ENCODE measurements at places on chromosomes 7 and 10. TPM values are rescaled to one million over a fixed set of nuclear protein-coding genes. Genes with fewer than 3 reads are reported as not detected.

GRCh38 chr10:63266391-63267316 is 133.5 kb downstream of the NRBF2 start:
- peak; percentile 73 for DNase-seq

- no peak for DNase-seq
Measured at GRCh38 chr10:3226960-3227744, 54.6 kb upstream of the PITRM1 start.

GRCh38 chr7:6530626-6531491 is 20.4 kb downstream of the GRID2IP start:
- DNase-seq: peak; percentile 6

- no peak for DNase-seq
Measured at GRCh38 chr7:108257954-108258353, 127.8 kb upstream of the LAMB4 start.

- peak; percentile 40 for DNase-seq
Measured at GRCh38 chr10:100020142-100020885, 10.6 kb upstream of the DNMBP start.

GRCh38 chr7:74092964-74093471 is 9.4 kb downstream of the LIMK1 start:
- no peak for DNase-seq

GRCh38 chr10:10731366-10731765 is 286.3 kb upstream of the CELF2 start:
- no peak for DNase-seq

DNA sequence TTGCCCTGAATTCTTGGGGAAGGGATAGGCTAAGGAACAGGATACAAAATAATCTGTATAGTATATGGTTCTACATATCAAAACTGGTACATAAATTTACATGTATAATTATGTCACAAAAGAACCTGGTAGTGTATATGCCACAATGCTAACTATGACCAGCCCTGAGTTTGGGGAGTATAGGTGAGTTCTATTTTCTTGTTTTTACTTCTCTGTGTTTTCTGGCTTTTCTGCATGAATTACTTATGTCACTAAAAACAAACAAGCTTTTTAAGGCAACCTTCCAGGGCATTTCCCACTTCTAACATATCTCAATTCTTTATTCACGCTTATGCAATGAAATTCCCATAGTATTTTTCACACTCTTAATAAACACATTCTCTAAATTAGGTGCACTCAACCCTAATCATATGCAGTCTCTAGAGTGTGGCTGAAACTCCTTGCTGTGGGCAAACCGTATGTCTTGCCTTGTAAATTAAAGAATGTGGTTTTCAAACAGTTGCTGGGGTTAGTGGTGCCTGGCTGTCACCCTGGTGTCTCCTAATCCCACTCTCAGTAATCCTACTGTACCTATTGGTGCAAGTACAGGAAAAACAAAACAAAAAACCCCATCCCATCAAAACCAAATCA is 14.0 kb upstream of the INSIG1 start:
- DNase-seq: no peak

The TSPAN13 gene
- 81.1 TPM for polyA plus RNA-seq

The MMD2 gene
- not detected for polyA plus RNA-seq

The SOSTDC1 gene
- polyA plus RNA-seq: 1.1 TPM

The GPRIN2 gene
- 17.7 TPM for polyA plus RNA-seq
